ENCODE measurements at places on chromosomes 1 and 21.

- peak; percentile 88 for DNase-seq
Observed at GRCh38 chr1:1063945-1064831, 9.9 kb downstream of the RNF223 start.

DNA sequence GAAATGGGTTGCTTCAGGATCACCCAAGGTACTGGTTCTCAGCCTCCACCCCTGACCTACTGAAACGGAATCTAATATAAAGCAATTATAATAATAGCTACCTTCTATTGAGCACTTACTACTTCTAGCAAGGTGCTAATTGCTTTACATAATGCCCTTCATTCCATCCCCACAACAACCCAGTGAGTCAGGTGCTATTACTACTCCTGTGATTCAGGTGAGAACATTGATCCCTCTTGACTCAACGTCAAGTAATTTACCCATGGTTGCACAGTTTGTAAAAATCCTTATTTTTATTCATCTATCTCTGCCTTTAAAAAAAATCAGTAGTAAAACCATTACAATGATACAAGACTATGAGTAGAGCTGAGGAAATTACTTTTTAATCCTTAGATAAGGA is 85.2 kb downstream of the UCHL5 start:
- DNase-seq = no peak

- no peak for DNase-seq
Observed at GRCh38 chr1:65109487-65109886, 38.5 kb upstream of the AK4 start.

- DNase-seq = no peak
Observed at GRCh38 chr1:75124510-75124909, 9.7 kb upstream of the LHX8 start.

All from CD4-positive, alpha-beta T cell treated with Interleukin-15 for 1 hour (primary cell).